M059J (cell line): ENCODE measurements at places on chromosomes 6 and 20.

DNA sequence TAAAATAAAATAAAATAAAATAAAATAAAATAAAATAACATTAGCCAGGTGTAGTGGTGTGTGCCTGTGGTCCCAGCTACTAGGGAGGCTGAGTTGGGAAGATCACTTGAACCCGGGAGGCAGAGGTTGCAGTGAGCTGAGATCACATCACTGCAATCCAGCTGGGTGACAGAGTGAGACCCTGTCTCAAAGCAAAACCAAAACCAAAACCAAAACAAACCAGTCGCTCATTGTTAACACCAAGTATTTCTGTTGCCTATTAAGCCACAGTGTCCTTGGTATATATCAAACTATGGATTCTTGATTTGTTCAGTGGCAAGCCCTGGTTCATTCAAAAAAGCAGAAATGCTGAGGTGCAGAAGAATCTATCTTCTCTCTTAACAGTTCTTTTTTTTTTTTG lies 65.7 kb downstream of the PYGB start:
- no peak for DNase-seq

GRCh38 chr20:40008177-40008576 lies 680.9 kb downstream of the MAFB start:
- peak; percentile 38 for DNase-seq

GRCh38 chr6:9095729-9096128 lies 660.4 kb upstream of the SLC35B3 start:
- no peak for DNase-seq

- no peak for DNase-seq
These were observed 9.5 kb downstream of the CNKSR3 start for GRCh38 chr6:154500769-154501577.

DNA sequence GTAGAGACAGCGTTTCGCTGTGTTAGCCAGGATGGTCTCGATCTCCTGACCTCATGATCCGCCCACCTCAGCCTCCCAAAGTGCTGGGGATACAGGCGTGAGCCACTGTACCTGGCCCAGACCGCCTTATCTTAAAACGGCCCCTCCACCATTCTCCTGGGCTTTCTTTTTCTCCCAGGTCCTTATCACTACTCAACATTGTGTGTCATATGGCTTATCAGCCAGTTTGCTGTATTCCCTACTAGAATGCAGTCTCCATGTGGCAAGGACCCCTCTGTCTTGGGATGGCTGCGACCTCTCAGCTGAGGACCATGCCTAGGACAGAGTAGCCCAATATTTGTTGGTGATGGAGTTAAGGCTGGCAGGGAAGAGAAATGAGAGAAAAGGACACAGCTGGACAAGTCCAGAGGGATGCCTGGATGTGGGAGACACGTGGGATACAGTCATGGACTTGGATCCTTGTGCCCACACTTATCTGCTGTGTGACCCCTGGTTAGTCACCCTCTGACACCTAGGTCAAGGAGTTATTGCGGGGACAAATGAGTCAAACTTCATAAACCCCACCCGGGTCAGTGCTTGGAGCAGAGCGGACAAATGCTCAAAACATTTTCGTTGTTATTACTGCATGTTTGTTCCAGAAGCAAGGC lies 24.0 kb downstream of the ADA start:
- no peak for DNase-seq
